ENCODE measurements at places on chromosomes 3 and 15.

- no peak for DNase-seq
Observed at GRCh38 chr3:27657404-27657803, 64.7 kb downstream of the EOMES start.

DNA sequence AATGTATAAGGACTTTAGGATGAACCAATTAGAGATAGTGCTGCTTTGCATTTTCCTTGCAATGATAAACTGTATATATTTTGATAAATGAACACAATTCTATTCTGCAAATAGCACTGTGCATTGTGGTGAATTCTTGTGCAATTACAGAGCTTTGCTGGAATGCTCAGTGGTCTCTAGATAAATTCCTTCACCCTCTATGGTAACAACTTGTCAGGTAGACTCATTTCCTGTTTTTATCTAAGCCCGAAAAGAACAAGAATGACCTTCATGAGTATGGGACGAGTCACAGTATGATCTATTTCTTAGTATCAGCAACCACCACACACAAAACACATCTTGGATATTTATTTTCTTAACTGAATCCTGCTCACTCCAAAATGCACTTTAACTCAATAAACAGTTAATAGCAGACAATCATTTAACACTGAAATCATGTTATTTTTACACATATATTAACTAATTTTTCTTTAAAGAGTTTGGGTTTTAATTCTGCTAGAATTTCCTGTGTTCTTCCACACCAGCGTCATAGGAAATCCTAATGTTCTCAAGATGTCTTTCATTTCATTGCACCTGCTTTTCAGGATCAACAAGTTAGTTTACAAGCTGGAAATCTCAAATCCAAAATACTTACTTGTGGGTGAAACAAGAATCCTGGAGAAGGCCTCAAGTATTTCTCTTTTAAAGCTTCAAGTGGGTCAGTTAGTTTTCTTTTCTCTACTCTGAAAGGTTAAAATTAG is 551.2 kb downstream of the MECOM start:
- peak; percentile 78 for DNase-seq

DNA sequence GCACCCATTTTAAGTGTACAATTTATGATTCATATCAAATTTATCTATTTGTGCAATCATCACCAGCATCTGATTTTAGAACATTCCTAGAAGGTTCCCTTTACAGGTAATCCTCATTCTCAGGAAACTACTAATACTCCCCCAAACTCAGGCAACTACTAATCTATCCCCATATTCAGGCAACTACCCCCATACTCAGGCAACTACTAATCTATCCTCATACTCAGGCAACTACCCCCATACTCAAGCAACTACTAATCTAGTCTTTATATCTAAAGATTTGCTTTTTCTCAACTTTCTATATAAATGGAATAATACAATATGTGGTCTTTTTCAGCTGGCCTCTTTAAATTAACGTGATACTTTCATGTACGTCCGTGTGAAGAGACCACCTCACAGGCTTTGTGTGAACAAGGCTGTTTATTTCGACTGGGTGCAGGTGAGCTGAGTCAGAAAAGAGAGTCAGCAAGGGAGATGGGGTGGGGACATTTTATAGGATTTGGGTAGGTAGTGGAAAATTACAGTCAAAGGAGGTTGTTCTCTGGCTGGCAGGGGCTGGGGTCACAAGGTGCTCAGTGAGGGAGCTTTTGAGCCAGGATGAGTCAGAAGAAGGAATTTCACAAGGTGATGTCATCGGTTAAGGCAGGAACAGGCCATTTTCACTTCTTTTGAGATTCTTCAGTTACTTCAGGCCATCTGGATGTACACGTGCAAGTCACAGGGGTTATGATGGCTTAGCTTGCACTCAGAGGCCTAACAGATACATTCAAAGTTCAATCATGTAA is 1444.5 kb upstream of the CADM2 start:
- DNase-seq, result peak; percentile 27

- no peak for DNase-seq
Observed at GRCh38 chr15:85630311-85630710, 164.4 kb downstream of the KLHL25 start.

- no peak for DNase-seq
Observed at GRCh38 chr3:81443457-81443782, 318.0 kb downstream of the GBE1 start.

GRCh38 chr15:61151791-61152190 is 77.3 kb downstream of the RORA start:
- DNase-seq, result no peak

DNA sequence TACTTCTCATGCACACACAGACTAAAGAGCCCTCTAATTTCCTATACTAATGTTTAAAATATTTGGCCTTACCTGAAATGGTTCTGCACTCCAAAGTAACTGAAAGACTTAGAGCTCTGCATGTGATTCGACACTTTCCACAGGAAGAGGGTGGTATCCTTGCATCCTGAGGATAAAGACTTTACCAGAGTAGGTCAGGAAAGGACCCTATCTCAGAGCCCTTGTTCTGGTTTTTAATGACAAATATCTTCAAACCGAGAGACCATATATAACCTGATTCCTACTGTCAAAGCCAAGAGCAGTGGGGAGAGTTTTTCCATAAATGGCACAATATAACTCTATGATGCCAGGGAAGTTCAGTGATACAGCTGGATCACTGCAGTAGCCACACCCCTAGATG is at the start of gene GP5:
GP5 (minus strand) TSS at position 101 of the 400 bp plus-strand sequence. CDS start 984 bp downstream, outside the sequence.
- no peak for DNase-seq

GRCh38 chr15:101396484-101397261 is 92.8 kb downstream of the PCSK6 start:
- DNase-seq, result no peak

DNA sequence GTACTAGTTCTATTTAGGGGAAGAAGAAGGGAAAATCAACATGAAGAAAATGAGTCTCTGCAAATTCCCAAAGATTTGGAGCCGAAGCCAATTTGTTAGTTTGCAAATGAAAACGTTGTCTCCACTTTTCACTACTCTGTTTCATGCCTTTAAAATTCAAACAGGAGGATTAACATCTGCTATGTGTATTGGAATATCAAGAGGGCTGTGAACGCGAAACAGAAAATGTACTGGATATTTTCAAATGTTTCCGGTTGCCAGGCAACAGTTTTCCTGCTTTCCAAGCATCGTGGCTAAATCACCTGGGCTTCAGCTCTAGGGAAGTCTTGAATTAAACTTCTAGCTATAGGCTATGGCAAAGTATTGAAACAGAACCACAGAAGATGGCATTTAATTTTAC is 172.8 kb downstream of the KCNMB2 start:
- no peak for DNase-seq

DNA sequence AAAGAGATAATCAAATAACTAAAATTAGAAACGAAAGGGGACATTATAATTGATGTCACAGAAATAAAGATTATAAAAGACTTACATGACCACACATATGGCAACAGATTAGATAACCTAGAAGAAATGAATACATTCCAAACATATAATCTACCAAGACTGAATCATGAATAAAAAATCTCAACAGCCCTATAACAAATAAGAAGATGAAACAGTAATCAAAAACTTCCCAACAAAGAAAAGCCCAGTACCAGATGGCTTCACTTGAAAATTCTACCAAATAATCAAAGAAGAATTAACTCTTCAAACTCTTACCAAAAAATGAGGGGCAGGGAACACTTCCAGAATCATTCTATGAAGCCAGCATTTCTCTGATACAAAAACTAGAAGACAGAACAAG is 11.8 kb downstream of the TOP2B start:
- no peak for DNase-seq

GRCh38 chr15:99486371-99487336 is 79.1 kb upstream of the MEF2A start:
- DNase-seq, result no peak

DNA sequence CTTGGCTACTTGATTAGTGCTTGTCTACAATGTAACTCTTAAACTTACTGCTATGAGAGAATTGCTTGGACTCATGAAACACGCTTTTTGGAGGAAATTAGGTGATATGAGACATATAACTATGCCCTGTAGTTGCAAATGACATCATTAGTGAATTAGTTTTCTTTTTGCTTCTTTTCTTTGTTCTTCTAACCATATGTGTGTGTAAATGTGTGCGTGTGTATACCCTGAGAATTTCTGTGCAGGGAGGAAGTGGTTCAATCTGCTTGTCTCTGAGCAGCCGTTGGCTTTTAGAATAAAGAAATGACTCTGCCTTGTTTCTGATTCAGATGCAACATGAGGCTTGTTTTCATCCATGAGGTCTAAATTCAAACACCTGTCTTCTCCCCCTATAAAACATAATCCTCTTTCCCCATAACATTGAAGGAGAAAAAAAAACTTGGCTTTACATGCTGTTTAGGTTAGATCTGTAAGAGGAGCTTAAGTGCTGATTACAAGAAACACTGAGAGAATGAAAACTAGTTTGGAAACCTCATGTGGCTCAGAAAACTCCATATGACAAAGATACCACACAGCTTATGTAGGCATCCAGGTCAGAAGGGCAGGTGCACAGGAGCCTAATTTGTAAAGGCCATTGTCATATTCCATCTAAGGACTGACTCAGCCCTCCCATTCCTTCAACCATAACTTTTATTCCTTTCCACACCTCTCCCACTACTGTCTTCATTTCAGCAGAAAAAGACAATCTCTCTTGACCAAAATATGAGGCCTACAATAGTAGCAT is 30.5 kb upstream of the BLM start:
- no peak for DNase-seq

DNA sequence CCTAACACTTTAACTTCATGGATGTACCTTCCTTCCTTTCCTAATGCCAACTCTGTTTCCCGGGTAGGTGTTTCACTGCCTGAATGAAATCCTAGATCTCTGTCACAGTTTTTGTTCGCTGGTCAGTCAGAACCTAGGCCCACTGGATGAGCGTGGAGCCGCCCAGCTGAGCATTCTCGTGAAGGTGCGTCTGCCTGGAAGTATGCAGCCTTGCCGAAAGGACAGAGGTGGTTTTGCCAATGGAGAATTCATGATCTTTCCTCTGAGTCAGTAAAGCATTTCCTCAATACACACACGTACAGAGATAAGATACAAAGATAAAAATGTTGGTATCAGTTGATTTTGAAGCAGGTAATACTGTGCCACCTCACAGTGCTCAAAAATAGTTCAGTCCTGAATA is 32.7 kb downstream of the TUBGCP4 start:
- DNase-seq, result no peak

- DNase-seq, result no peak
Observed at GRCh38 chr3:71432044-71432975, 151.2 kb downstream of the FOXP1 start.

DNA sequence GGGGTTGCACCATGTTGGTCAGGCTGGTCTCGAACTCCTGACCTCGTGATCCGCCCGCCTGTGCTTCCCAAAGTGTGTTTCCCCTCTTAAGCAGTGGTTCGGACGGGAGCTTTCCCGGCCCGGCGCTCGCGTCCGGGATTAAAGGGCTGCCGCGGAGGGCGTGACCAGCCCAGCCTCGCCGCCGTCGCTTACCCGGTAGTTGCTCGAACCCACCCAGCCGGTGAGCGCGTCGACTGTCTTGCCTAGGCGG is 513 bp downstream of the CLASP2 start:
- DNase-seq, result peak; percentile 11

Data from astrocyte of the cerebellum (primary cell).